ENCODE measurements at places on chromosomes 5 and 9.

DNA sequence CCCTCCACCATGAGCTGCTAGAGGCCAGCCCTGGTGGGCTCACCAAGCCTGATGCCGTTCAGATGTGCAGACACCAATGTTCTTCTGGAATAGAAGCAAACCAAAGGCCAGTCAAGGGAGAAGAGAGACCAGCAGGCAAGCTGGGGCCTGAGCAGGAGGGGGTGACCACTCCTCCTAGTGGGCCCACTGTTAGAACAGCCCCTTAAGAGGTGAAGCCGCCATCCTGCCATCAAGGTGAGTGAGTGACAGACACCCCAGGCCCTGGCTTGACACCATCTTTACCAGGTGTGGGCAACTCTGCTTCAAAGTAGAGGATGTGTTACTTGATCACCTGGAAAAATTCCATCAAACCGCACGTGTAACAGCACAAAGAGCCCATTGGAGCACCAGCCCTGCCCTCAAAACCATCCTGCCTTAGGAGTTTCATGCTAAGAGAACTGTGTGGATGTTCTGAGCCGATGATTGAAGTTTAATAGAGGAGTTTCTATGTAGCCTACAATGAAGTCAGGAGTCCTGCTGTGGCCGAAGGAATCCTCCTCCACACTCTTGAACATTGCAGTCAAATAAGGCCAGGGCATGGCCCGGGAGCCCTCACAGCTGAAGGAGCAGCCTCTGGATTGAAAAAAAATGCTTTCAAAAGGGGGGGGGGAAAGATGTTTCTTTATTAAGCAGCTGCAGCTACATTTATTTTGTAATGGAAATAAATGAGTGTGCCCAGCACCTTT, 20.8 kb downstream of the AMBP start:
- DNase-seq, result peak; percentile 38

- DNase-seq, result no peak
These were observed 35.5 kb upstream of the IER5L start for GRCh38 chr9:129213551-129213950.

DNA sequence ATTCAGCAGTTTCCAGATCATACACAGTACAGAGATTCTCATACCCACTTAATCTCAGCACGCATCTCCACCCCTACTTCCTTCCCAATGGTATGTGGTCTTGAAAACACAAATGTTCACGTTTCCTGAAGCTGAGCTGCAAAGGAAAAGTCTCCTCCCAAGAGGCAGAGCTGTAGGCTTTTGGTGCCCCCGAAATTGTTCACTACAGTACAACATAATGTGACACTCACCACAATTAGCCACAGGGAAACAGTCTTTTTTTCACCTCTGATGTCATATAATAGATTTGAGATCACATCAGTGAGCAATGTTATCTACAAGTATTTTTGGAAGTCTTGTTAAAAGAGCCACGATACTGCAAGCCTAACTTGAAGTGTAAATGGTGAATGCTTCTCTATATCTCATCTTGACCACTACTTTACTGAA, 40.2 kb downstream of the NFIB start:
- no peak for DNase-seq

DNA sequence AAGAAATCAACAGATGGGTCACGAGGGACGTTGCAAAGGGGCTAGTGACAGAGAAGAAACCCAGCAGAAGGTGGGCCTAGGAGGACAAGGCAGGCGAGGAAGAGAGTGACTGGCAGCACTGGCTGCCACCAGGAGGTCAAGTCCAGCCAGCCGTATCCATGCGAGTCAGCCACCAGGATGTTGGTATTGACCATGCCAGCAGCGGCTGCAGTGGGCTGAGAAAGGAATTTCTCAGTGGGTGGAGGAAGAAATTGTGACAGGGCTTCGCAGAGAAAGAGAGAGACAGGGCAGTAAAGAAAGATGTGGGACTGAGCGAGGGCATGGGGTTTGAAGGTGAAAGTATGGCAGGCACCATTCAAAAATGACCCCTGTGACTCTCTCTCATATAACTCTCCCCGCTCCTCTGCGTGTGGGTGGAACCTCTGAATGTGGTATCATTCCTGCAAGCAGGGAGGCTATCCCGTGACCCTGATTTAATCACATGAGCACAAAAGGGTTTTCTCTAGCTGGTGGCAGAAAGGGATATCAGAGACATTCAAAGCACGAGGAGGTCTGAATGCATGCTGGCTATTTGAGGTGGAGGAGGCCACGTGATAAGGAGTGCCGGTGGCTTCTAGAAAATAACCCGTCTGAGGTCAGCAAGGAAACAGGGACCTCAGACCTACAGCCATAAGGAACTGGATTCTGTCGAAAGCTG, 45.4 kb upstream of the FBXW11 start:
- DNase-seq, result no peak

DNA sequence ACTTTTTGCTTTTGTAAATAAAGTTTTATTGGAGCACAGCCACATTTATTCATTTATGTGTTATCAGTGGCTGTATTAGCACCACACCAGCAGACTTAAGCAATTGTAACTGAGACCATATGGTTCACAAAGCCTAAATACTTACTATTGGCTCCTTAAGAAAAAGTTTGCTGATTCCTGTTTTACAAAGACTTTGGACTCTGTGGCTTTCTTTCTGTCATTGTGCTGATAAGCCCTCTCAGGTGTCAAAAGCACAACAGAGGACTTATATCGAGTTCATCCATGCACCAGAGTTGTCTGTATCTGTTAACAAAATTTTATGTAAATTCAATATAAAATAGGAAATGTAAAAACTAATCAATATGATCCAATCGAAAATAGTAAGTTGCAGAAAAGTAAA, 55.6 kb upstream of the PCSK5 start:
- DNase-seq, result no peak

DNA sequence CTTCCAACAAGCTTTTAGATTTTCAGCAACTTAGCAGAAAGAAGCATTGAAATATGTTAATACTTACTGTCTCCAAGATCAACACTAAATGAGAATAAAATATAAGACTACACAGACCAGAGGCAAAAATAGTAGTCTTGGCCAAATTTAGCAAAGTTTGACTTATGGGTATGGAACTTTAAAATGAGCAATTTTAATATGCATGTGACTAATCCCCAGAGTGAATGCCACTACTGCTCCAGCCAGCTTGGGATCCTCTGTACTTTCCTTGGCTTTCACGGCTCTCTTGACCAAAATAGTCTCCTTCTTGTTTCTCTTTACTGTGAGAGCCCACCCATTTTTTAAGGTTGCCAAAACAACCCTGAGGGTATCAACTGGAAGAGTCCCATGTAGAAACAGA, 148.0 kb upstream of the GRIA1 start:
- no peak for DNase-seq

DNA sequence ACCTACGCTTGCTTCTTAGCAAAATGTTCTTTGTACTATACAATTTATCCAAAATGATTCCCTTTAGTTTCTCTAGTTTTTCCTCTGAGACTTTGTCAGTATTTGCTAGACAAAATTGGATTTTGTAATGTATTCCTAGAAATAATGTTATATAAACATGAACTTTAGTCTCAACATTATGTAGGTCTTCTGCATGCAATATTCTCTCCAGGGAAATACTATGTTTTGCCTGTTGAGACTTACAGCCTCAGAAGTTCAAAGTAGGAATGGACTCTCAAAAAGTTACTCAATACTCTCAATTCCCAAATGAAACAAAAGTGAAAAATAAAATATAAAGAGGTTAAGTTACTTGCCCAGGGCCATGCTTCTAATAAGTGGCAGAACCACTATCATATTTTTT, 24.8 kb upstream of the SMC2 start:
- no peak for DNase-seq
